ENCODE measurements at places on chromosomes 5 and 9. TPM values are rescaled to one million over a fixed set of nuclear protein-coding genes. Genes with fewer than 3 reads are reported as not detected.

UBAP1 gene
- 16.8 TPM for polyA plus RNA-seq

PIGO gene
- polyA plus RNA-seq: 11.2 TPM

HSD17B3 gene
- not detected for polyA plus RNA-seq

DNA sequence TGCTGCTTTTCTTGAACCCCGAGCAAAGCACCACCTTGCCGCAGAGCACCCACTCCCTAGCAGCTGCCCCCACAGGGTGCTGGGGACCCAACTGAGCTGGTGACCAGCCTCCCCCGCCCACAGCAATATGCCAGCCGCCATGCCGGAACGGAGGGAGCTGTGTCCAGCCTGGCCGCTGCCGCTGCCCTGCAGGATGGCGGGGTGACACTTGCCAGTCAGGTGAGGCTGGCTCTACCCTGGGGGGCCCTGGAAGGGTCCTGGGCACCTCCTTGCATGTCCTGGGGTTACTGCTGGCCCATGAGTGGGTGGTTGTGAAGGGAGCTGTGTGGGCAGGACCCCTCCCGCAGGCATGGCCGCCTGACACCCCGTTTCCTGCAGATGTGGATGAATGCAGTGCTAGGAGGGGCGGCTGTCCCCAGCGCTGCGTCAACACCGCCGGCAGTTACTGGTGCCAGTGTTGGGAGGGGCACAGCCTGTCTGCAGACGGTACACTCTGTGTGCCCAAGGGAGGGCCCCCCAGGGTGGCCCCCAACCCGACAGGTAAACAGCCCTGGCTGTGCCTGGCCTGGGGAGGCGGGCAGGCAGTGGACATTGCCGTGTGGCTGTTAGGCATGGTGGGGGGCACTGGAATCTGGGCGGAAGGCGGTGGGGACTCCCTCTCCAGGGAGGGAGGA, 7.2 kb downstream of the EGFL7 start:
- no peak for DNase-seq

GRCh38 chr5:39189292-39189955, 29.9 kb downstream of the FYB1 start:
- DNase-seq: no peak

- no peak for DNase-seq
Observed at GRCh38 chr5:176508603-176509002, 28.6 kb downstream of the RNF44 start.

DNA sequence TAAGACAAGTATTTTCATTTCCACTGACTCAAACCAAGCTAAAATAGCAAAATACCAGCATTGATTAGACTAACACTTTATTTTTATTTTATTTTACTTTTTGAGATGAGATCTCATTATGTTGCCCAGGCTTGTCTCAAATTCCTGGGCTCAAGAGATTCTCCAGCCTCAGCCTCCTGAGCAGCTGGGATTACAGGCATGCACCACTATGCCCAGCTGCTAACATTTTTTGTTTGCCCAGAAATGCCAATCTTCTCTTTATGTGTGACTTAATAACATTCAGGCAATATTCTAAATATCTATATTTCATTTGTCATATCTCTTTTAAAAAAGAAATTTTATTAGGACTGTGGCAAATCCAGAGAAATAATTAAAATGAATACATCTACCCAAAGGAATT, 55.0 kb downstream of the OXCT1 start:
- DNase-seq: no peak
